ENCODE measurements at places on chromosomes 7 and 10. TPM values are rescaled to one million over a fixed set of nuclear protein-coding genes. Genes with fewer than 3 reads are reported as not detected.
A peak's percentile ranks its signal among the peaks of the same experiment; 100 is the strongest.

The ANKRD26 gene
- total RNA-seq: 10.2 TPM

The OR2A12 gene
- not detected for total RNA-seq

The H2BK1 gene
- not detected for total RNA-seq

The CDNF gene
- 2.5 TPM for total RNA-seq

The INMT gene
- total RNA-seq: 0.07 TPM

GRCh38 chr10:130727766-130728490 is 583.6 kb downstream of the TCERG1L start:
- H3K4me1 ChIP-seq: no peaks in the 10 kb centered on the region
- no peak overlapping the region for H3K27ac ChIP-seq
- no peak for DNase-seq
- H3K27me3 ChIP-seq: no peaks in the 10 kb centered on the region

DNA sequence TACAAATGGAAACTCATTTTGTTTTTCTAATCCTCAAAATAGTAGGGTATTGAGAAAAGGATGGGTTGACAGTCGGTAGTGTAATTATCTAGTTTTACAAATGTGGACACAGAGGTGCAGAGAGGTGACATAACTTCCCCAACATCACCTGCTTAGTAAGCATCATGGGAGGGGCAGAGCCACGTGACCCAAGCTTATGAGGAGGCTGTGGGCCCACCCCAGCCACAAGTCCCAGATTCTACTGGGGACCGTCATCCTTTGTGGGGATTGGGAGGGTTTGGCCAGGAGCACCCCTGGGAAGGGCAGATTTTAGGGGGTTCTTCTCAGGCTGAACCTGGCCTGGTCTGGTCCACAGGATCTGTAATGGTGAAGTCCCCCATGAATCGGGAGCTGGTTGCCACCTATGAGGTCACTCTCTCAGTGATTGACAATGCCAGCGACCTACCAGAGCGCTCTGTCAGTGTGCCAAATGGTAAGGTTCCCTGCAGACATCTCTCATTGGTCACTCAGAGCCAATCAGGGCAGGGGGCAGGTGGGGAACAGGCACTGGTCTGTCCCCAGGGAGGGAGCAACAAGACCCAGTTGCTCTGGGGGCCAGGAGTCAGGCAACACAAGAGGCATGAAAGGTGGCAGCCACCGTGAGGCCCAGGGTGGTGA is 23.6 kb upstream of the VSIR start:
- H3K36me3 ChIP-seq: no peaks in the 10 kb centered on the region
- H3K4me3 ChIP-seq: no peak overlapping the region
- peaks cover 13% of the 10 kb centered on the region for H3K4me1 ChIP-seq
- H3K27ac ChIP-seq: no peak overlapping the region
- H3K27me3 ChIP-seq: no peaks in the 10 kb centered on the region

DNA sequence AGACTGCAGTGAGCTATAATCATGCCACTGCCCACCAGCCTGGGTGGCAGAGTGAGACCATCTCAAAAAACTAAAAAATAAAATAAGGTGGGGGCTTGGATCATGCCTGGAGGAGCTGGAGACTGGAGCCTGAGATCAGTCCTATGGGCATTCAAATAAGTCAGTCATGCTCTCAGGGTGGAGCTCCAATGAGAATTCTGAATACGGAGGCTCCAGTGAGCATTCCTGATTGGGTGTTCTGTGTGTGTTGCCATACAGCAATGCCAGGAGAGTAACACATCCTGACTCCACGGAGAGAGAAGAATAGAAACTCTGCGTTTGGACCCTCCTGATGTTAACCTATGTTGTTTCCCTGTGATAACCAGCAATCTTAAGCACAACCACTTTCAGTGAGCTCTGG is 16.0 kb downstream of the UBE2D4 start:
- H3K4me1 ChIP-seq: no peaks in the 10 kb centered on the region
- H3K4me3 ChIP-seq: no peak overlapping the region
- no peaks in the 10 kb centered on the region for H3K27me3 ChIP-seq
- H3K27ac ChIP-seq: no peak overlapping the region

GRCh38 chr7:5270788-5271187 is 12.0 kb upstream of the SLC29A4 start:
- H3K4me1 ChIP-seq: no peaks in the 10 kb centered on the region
- no peak overlapping the region for H3K4me3 ChIP-seq
- H3K27ac ChIP-seq: no peak overlapping the region
- H3K27me3 ChIP-seq: peaks cover 4% of the 10 kb centered on the region
- no peaks in the 10 kb centered on the region for H3K36me3 ChIP-seq
- DNase-seq: no peak

DNA sequence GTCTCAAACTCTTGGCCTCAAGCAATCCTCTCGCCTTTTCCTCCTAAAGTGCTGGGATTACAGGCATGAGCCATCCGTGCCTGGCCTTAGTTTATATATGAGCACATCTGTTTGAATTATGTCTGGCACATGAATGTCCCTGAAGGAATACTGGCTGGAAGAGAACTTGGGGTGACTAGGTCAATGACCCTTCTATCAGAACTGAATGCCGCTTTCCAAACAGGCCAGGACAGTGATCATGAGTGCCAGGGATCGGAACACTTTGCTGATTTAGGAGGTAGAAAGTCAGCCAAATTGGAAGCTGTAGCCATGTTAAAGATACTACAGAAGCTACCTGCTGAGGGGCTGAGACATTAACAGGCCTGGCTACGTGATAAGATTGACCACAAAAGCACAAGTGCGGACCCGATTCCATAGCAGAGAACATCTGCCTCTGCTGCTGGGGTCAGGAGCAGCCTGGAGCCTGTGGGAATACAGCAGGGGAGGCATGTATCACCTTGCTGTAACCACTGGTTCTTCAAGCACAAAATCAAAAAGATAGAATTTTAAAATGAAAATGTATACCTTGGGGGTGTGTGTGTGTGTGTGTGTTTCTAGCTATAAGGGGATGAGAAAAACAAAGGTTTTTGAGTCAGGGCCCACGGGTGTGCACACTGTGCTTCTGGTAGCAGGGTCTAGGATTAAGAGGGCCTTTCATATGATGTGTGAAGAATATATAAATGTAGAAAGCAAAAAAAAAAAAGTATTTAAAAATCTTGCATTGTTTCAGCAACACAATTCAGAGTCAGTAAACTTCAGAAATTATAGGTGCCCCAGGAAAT is 293.7 kb downstream of the BBS9 start:
- no peak overlapping the region for H3K27ac ChIP-seq
- H3K4me3 ChIP-seq: no peak overlapping the region
- no peaks in the 10 kb centered on the region for H3K27me3 ChIP-seq
- H3K36me3 ChIP-seq: no peaks in the 10 kb centered on the region
- DNase-seq: no peak

DNA sequence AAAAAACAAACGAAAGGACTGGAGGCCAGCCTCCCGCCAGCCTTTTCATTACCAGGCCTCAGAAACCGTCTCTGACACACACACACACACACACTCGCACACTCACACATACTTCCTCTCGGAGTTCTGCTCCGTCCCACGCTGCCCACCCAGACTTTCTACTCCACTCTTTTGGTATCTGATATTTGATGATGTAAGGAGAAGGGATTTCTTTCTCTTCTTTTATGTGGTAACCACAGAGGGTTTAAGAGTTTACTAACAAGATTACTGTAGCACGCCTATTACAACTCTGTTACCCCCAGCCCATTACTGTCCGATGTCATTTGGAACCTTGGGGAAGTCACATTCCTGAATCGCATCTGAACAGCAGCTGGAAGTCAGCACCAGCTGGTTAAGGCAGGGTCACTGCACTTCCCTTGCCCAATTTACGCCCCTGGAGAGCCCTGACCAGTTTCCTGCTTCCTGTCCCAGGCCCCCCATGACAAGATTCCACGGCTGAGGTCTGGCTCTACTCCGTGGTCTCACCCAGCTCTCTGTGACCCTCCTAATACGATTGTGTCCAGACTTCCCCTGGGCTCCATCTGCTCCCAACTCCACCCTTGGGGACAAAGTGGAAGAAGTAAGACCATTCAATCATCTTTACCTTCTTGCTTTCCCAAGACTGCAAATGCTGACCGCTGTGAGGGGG is 1.1 kb downstream of the DENND2A start:
- H3K4me3 ChIP-seq: peak overlapping the region; percentile 70
- no peaks in the 10 kb centered on the region for H3K36me3 ChIP-seq
- peak; percentile 33 for DNase-seq
- peaks cover 15% of the 10 kb centered on the region for H3K4me1 ChIP-seq

GRCh38 chr7:7911369-7912123 is 57.0 kb upstream of the GLCCI1 start:
- H3K4me1 ChIP-seq: no peaks in the 10 kb centered on the region
- DNase-seq: no peak
- H3K27ac ChIP-seq: no peak overlapping the region
- no peaks in the 10 kb centered on the region for H3K27me3 ChIP-seq
- H3K36me3 ChIP-seq: no peaks in the 10 kb centered on the region
- H3K4me3 ChIP-seq: no peak overlapping the region
